ENCODE measurements at places on chromosomes 2 and 18.

- no peak for ATAC-seq
Observed at GRCh38 chr2:181309586-181309985, 147.6 kb upstream of the ITGA4 start.

DNA sequence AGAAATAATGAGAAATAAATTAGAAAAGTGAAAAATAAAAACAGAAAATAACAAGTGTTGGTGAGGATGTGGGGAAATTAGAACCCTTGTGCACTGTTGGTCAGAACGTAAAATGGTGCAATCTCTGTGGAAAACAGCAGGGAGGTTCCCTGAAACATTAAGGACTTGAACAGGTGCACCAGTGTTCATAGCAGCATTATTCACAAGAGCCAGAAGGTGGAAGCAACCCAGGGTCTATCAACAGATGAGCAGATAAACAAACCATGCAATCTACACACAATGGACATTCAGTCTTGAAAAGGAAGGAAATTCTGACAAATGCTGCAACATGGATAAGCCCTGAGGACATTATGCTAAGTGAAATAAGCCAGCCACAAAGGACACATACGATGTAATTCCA lies 58.2 kb upstream of the TFCP2L1 start:
- no peak for ATAC-seq

DNA sequence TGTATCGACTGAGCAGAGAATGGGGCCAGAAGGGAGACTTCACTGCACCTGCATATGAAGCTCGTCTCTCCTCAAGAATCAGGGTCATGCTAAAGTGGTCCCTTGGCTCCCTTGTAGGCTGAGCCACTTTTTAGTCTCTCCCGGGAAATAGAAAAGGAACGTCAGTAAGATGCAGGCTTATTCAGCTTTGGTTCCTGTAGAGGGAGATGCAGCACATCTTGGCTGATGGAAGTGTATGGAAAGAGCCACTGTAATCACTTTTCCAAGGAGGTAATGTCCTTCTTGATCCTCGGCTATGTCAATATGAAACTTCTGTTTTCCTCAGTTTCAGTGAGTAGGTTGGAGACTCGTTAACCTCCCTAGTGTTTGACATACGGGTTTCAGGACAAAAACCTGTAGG lies 235.2 kb downstream of the GCA start:
- ATAC-seq = no peak

DNA sequence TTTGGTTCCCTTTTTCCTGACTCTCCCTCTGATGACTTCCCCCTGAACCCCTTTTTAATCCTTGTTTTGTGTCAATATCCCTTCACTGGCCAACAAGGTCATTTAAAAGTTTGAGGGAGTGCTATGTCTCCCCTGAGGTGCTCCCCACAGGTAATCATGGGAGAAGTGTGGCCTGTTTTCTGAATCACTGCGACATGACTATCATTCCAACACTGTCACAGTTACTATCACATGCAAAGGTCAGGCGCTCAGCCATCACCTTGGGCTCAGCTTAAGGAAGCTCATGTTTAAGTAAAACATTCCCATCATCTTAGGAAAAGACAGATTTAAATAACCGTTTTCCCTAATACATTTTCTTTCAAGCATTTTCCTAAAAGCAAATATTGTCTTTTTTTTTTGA lies 20.9 kb upstream of the ACAA2 start:
- ATAC-seq = no peak

GRCh38 chr2:222797261-222797660 lies 63.6 kb upstream of the ACSL3 start:
- ATAC-seq = no peak

DNA sequence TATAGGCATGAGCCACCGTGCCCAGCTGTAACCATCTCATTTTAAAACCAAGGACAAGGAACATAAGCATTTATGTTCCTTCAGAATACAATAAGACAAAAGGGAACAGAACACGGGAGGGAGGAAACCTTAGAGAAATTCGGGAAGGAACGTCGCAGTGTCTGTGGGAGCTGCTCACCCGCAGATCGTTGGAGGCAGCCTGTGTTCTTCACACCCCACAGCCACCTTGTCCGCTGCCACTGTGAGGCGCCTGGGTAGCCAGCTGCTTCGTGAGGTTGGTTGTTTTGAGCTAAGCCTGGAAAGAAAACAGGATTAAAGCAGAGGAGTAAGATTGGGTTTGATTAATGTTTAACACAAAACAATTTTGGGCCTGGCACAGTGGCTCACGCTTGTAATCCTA lies 250.0 kb downstream of the FHOD3 start:
- ATAC-seq = no peak

DNA sequence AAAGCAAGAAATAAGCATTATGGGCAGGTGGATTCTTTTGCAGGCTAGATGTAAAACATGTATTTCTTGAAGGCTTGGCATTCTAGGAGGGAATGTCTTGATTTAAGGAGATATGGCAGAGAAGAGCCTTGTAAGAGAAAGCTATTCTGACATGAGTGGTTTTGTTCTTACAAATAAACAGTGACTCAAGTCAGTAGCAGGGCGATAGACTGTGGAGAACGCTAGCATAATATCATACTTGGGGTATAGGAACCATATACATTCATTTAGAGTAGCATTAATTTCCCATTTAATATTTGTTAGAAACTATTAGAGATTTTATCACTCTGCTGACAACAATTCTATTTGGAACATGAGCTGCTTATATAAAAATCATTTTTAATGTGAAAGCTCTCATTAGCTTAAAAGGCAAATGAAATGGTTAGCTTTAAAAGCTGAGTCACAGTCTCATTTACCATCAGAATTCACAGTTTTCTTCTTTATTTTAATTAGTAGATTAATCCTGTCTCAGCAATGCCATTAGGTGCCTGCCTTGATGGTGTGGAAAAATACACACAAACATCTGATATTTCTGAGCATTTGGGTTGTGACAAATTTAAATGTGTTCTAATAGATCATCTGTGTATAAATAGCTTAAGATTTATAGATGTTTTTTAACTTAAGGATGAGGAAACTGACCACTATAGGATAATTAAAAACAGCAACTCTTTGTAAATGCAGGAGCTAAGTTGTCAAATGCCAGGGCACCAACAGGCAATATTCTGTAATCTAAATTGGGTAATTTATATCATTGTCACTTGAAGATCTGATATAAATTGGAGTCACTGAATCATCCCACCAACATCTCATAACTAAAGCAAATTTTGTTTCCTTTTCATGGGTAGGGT lies 276.7 kb downstream of the PLCL1 start:
- no peak for ATAC-seq

DNA sequence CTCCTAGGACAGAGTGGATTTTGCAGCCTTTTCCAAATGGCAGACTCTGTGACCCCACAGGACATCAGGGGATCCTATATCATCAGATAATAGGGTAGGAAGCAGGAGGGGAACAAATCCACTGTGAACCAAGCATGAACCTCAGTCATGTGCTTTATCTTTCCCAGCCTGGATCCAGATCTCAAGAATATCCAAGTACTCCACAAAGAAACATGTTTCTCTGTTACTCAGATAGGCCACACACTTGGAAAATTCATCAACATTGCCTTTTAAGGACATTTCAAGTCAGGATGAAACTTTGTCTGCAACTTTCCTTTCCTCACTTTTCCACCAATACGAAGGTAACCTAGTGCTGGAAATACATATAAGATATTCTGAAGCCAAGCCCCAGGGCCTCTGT lies 85.8 kb downstream of the RDH14 start:
- ATAC-seq = no peak

All from stimulated activated memory B cell treated with anti-CD40 and anti-IgM and Interleukin-4, amounts not matched to agents 10 μg/mL and 1 μg/mL and 100 μg/mL, for 72 hours (primary cell).